ENCODE measurements at places on chromosomes 4 and X.

DNA sequence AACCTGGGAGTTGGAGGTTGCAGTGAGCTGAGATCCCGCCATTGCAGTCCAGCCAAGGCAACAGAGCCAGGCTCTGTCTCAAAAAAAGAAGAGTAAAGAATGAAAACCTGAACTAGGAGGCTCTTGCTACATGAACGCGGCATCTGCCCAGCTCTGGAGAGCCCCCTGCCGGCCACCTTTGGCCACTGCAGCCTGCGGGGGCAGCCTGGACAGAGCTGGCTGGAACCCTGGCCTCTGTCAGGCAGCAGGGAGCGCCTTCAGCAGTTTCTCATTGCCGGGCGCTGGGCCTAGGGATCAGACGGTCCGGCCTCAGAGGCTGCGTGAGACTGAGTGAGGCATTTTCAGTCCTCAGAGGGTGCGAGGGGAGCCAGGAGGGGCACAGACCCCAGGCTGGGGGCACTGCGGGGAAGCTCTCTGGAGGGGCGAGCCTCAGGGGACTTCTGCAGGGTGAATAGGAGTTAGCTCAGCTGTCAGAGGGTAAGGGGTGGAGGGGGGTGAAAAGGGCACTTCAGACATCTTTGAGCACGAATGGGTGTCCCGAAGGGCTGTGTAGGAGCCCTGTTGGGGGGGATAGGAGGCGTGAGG lies 17.5 kb downstream of the DOK7 start:
- DNase-seq: peak; percentile 77

DNA sequence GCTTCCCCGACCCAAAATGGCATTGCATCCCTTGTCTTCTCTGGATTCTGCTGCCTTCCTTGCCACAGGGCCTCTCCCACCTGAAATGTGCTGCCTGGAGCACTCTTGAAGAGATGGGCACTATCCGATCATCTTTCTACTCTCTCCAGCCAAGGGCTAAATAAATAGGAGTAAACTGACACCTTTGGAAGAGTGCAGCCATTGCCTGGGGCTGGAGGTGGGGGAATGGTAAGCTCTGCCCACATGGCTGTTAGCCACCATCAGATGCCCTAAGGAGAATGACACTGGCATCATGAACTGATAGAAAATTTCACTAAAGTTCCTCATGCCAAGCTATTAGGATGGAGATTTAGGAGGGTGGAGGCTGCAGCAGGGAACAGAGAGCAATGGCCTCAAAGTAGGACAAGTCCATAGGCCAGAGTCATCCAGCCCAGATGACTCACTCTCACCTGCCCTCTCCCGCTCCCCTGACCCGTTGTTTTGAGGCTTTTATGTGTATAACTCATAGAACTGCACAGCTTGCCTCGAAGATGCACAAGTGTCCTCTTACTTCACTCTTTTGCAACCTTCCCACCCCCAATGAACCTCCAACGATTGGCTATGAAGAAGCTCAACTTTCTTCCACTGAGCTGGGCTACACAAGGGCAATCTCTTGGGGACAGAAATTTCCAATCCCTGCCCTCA lies 822 bp upstream of the PFKFB1 start:
- DNase-seq: no peak

DNA sequence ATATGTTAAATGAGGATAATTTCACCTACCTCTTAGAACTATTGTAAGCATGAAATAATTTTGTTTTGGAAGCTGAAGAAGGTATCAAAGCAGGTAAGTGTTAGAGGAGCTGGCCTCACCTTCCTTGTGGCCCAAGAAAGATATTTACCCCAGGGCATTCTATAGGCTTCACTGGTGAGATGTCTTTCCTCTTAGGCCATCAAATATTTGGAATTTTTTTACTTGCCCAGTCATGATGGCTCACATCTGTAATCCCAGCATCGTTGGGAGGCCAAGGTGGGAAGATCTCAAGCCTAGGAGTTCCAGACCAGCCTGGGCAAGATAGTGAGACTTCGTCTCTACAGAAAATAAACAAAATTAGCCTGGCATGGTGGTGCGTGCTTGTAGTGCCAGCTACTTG lies 6.1 kb upstream of the SMS start:
- DNase-seq: no peak

DNA sequence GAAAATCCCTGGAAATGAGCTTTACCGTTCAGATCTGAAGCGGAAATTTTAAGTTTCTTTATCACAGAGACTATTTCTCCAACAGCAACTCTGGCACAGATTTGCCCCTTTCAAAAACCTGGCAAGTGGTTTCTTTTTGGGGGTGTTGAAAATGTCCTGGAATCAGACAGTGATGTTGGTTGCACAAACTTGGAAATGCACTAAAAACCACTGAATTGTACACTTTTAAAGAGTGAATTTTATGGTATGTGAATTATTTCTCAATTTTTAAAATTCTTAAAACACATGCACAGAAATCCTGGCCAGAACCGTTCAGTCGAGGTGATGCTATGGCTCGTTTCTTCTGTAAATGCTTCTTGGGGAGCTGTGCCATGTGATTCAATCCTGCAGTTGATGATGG lies 121.2 kb upstream of the RBPJ start:
- no peak for DNase-seq

DNA sequence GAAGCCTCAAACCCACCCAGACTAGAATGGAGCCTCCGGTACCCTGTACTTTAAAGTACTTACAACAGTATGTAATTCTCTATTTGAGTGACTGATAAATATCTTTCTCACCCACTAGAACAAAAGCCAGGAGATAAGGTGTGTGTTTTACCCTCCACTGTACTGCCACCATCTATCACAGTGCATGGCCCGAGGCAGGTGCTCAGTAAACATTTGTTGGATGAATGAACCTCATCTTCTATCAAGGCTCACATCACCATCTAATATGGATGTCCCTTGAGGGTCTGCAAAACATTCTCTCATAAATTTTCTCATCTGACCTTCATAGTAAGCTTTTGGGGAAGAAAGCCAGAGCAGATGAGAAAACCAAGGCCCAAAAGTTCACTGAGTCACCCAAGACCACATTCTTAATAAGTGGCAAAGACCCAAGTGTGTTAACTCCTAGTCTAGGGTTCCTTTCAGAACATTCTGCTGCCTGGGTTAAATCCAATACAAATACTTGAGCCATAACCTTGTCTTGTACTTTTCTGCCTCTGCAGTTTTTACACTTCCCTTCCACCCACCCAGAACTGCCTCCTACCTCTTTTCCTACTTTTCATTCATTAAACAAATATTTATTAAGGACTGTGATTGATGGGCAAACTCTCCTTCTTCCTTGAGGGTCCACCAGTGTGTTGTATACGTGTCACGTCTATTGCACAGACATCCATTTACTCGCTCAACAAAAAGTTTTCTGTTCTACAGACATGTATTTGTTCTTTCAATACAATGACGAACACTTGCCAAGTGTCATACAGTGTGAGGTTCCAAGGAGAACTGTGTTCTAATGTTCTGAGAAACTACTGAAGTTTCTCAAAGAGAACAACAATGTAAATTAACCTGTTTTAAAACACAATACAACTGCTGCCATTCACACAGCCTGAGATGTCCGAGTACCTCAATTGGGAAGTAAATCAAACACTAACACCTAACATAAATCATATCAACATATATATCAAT lies 35.7 kb downstream of the APBB2 start:
- DNase-seq: no peak

GRCh38 chrX:123959281-123960063 lies 2.0 kb upstream of the STAG2 start:
- peak; percentile 62 for DNase-seq

DNA sequence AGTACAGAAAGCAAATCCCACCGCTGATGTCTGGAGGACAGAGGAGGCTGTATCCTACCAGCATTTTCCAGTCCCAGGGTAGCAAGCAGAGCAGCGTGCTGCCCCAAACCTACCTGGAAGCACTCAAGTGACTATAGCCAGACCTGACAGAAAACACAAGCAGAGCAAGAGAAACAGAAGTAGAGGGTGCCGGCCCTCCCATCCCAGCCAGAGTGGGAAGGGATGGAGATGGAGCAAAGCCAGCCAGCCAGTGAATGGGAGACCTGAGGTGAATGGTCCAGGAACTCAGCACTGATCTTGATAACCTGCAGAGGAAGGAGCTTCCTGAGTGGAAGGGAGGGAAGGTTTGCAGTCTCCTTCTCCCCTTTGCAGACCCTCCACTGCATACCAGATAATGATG lies 185.2 kb downstream of the MAML3 start:
- no peak for DNase-seq
